Fibroblast of villous mesenchyme (primary cell): ENCODE measurements at places on chromosomes 6 and 20. TPM values are rescaled to one million over a fixed set of nuclear protein-coding genes. Genes with fewer than 3 reads are reported as not detected.

The DACT2 gene
- not detected in 2 replicates for total RNA-seq

The GPSM3 gene
- 2.6 and 4.8 TPM in 2 replicates for total RNA-seq

The NNAT gene
- total RNA-seq: 1.3 and 1.6 TPM in 2 replicates

The MACROD2 gene
- total RNA-seq: 1.6 and 1.7 TPM in 2 replicates

The WRNIP1 gene
- total RNA-seq: 35.1 and 38.0 TPM in 2 replicates

The ADGB gene
- not detected in 2 replicates for total RNA-seq

The BMP6 gene
- total RNA-seq: under 0.01 and 1.7 TPM in 2 replicates

The LAMA5 gene
- total RNA-seq: 35.1 and 55.3 TPM in 2 replicates

The C6orf120 gene
- total RNA-seq: 47.0 and 57.9 TPM in 2 replicates

The SMLR1 gene
- total RNA-seq: not detected in 2 replicates

The FOXA2 gene
- total RNA-seq: under 0.01 TPM in 1 of 2 replicates, not detected in the other

The NCR2 gene
- not detected in 2 replicates for total RNA-seq

The RNF39 gene
- total RNA-seq: not detected in 2 replicates

The IRAK1BP1 gene
- total RNA-seq: 4.2 and 6.5 TPM in 2 replicates

The MUC21 gene
- not detected in 2 replicates for total RNA-seq

The RIMS1 gene
- total RNA-seq: 1.3 and 1.6 TPM in 2 replicates

The TRAPPC3L gene
- total RNA-seq: under 0.01 TPM in 1 of 2 replicates, not detected in the other

The GSTA3 gene
- not detected in 2 replicates for total RNA-seq
